ENCODE measurements at places on chromosomes 12 and 14. TPM values are rescaled to one million over a fixed set of nuclear protein-coding genes. Genes with fewer than 3 reads are reported as not detected.

The SLCO1B1 gene
- total RNA-seq, result not detected

The CLEC7A gene
- not detected for total RNA-seq

The FAM222A gene
- total RNA-seq, result 0.71 TPM

The TBC1D30 gene
- 0.35 TPM for total RNA-seq

The ADSS1 gene
- 0.58 TPM for total RNA-seq

The PRB2 gene
- not detected for total RNA-seq

The TC2N gene
- 0.53 TPM for total RNA-seq

The DIO2 gene
- total RNA-seq, result 70.4 TPM

The SMOC1 gene
- 0.89 TPM for total RNA-seq

The TESPA1 gene
- total RNA-seq, result not detected

The OR6C75 gene
- total RNA-seq, result not detected

The LIN7A gene
- total RNA-seq, result 19.5 TPM

The GYS2 gene
- total RNA-seq, result not detected

The SLCO1C1 gene
- total RNA-seq, result not detected

Measured in myometrial cell (primary cell).